ENCODE measurements at places on chromosomes 1 and 21.

- no peak for DNase-seq
Observed at GRCh38 chr21:41135746-41136145, 32.2 kb upstream of the BACE2 start.

DNA sequence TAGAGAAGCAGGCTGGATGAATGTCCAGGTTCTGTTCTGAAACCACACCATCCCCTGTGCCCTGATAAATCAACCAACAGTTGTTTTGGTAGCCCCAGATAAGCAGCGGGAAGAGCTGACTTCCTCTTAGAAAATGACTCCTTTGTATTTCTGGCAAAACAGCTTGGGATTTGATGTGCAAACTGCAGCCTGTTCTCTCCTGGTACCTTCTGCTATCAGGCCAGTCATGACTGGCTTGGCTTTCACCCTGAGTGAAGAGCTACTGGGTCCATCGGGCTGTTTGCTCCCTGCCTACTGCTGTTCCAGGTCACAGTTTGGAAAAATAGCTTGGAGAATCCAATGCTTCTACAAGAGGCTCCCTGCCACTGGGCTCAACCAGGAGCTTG, 116.8 kb downstream of the DTL start:
- no peak for DNase-seq

- DNase-seq, result no peak
Observed at GRCh38 chr1:6257541-6258069, 3.3 kb downstream of the GPR153 start.

- DNase-seq, result peak; percentile 80
Observed at GRCh38 chr1:161440312-161440894, 64.9 kb upstream of the FCGR2A start.

- no peak for DNase-seq
Observed at GRCh38 chr1:174296309-174296708, 137.0 kb downstream of the RABGAP1L start.

GRCh38 chr1:160504651-160505050, 18.4 kb downstream of the SLAMF6 start:
- DNase-seq, result no peak

- DNase-seq, result no peak
Observed at GRCh38 chr1:245041058-245041698, 113.6 kb upstream of the KIF26B start.

DNA sequence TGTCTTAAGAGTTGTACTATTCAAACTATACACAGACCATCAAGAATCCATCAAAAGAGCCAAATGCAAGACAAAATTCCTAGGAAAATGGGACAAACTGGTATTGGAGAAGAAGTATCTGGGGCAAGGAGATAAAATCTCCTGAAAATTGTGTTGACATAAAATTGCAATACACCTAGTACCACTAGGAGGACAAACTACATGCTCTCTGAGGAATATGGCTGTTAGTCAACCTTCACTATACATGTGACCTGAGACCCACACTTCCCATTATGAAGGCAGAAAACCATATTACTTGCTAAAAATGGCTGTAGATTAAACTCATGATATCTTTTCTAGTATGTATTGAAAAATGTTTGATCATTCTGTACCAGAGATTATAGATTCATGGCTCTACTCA, 30.0 kb downstream of the IRF2BP2 start:
- no peak for DNase-seq

GRCh38 chr1:82162486-82163420, 362.0 kb downstream of the ADGRL2 start:
- DNase-seq, result no peak

- no peak for DNase-seq
Observed at GRCh38 chr1:182855911-182856310, 16.8 kb downstream of the DHX9 start.

- DNase-seq, result peak; percentile 71
Observed at GRCh38 chr1:28091043-28091781, 2.8 kb upstream of the EYA3 start.

GRCh38 chr1:51484591-51484990, 34.5 kb downstream of the EPS15 start:
- DNase-seq, result no peak

DNA sequence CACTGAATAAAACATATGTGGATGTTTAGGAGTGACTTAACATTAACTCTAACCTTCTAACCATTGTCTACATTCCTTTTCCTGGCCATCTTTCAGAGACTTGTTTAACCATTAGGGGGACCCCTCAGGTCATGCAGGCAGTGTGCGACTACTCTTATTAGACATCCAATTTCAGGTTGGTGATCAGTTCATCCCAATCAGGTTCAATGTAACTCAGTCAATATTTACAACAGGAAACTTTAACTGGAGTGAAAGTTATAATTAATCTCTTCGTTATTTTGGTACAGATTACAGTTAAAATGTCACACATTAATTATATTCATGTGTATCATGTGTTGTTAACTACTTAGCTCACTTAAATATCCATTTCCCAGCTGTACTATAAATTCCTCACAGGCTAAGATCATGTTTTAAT, 68.8 kb upstream of the RGS1 start:
- peak; percentile 75 for DNase-seq

DNA sequence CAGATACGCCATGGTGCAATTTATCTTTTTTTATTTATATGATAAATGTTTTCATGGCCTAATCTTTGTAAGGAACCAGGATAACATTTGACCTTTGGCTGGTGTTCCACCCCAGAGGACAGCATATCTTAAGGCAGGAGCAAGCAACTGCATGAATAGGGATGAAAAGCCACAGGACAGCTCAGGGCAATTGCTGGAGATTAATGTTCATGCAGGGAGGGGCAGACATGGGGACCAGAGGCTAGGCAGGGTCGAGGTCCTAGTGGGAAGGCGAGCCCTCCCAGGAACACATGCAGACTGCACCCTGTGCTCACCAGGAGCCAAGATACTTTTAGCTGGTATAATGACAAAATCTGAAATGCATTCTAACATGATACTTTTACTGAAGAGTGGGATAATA, 74.4 kb upstream of the HAO2 start:
- DNase-seq, result no peak

- DNase-seq, result no peak
Observed at GRCh38 chr1:90393025-90393424, 324.1 kb downstream of the BARHL2 start.

- no peak for DNase-seq
Observed at GRCh38 chr1:1292851-1293250, 12.6 kb downstream of the SCNN1D start.

DNA sequence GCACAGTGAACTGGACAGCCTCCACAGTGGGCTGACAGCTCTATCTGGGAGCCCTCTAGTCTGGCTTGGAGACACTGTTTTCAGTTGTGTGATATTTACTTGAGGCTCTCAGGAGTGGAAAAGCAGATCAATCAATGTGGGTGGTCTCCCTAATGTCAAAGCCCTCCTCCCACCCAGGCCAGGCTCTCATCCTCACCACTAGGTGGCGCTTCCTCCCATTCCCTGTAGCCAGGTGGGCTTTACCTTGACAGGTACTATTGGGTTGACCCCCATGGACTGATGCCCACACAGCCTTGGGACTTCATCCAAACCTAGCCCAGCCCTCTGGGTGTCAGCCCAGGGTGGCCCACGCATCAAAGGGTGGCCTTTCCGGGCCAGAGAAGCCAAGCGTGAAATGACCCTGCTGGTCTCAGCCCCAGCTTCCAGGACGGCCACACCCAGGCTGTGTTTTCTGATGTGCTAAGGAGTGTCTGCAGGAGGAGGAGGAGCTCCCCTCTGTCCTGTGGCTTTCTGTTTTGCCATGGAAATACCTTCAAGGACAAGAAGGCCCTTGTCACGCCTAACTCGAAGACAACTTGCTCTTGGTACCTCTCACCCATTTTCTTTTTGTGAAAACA, 54.0 kb downstream of the CLIC6 start:
- peak; percentile 22 for DNase-seq

- no peak for DNase-seq
Observed at GRCh38 chr1:119783354-119784185, 14.9 kb upstream of the HMGCS2 start.

GRCh38 chr1:162088281-162088969, 18.9 kb downstream of the NOS1AP start:
- no peak for DNase-seq

DNA sequence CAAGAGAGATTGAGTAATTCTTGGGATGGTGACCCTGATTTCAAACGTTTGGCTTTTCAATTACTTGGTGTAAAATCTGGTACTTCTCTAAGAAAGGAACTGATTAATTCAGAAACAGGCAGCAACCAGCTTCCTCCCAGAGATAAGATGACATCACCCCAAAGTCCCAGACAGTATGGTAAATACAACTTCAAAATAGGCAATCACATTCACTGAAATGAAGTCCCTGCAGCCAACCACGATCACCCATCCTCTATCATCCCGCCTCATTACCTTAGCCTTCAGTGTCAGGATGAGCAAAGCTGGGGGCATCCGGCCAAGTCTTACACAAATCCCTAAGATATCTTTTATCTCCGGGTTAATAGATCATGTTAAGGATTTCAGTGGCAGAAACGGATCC, 26.4 kb upstream of the RUNX1 start:
- DNase-seq, result no peak

DNA sequence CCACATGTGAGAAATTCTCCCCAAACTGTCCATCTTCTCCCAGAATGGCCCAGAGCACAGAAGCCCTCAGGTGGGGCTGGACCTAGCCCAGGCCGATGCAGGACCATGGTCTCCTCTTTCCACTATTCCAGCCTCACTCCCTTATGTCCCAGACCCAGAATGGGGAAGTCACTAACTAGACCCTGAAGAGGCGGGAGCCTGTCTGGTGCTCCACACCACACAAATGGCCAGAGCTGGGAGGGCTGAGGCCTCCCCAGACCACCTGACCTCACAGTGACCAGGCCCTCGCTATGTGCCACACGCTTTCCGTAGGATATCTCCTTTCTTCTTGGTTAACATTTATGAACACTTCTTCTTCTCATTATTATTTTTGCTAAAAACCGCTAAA, 54.9 kb upstream of the EDN2 start:
- no peak for DNase-seq

DNA sequence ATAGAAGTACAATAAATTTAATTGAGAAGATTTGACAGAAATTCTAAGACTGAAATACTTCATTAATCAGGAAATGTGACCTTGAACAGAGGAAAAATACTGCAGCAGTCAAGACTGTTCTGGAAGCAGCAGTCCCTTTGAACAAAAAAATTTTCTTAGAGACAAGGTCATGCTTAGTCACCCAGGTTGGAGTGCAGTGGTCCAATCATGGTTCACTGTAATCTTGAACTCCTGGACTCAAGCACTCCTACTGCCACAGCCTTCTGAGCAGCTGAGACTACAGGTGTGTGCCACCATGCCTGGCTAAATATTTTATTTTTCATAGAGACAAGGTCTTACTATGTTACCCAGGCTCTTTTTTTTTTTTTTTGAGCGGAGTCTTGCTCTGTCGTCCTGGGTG, 1.9 kb upstream of the CCDC30 start:
- no peak for DNase-seq

GRCh38 chr1:52032785-52033131, 852 bp downstream of the KTI12 start:
- DNase-seq, result peak; percentile 20

DNA sequence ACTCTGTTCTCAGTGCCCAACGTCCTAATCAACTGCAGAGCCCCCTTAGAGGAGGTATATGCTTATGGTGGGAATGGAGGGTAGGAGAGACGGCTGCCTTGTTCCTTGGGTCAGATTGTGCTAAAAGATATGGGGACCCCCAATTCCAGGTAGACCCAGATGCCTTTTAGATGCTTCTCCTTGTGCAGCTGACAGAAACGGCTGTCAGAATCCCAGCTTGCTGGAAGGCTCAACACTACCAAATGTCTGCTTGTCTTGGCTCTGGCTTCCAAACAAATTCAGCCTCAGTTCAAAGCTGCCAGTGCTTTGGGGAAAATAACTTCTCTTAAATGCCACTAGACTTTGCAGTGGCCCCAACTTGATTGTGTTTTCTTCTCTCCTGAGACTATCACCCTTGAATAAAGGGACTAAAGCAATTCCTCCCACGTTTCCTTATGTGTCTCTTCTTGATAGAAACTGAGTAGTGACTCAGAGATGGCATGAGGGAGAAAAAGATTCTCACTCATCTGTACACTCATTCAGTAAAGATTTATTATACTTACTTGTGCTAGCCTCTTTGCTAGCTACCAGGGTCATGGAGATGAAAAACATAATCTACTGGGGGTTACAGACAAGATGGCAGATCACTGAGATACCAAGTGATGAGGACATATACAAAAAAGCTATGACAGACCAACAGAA, 3.4 kb upstream of the RNF19B start:
- peak; percentile 14 for DNase-seq

DNA sequence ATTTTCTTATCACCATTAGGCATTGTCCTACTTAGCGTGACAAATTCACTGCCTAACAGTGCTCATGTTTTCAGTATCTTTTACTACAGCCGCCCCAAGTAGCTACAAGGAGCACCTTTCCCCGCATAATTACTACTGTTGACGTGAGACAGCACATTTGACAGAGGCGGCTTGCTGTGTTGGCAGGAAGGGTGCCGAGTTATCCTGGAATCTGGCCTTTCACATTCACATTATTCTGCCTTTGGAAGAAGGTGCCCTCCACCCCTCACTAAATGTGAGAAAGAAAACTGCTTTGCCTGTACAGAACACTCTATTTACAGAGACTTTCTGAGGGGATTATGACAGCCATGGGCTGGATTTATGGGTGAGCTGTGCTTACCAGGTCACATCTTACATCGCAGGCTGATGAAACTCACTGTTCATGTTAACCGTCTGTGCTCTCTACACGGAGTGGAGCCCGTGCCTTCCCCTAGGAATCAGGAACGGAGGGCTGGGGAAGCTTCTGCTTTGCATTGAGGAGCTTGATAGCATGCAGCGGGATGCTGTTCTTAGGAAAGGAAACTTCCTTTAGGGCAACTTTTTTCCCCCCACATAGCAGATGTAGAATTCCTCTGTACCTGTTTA, 148.0 kb upstream of the ZRANB2 start:
- no peak for DNase-seq

- no peak for DNase-seq
Observed at GRCh38 chr1:169894424-169895145, 889 bp upstream of the SCYL3 start.

- DNase-seq, result no peak
Observed at GRCh38 chr1:201393076-201393475, 6.0 kb downstream of the LAD1 start.

- no peak for DNase-seq
Observed at GRCh38 chr1:25672763-25673409, 56.3 kb downstream of the MAN1C1 start.

DNA sequence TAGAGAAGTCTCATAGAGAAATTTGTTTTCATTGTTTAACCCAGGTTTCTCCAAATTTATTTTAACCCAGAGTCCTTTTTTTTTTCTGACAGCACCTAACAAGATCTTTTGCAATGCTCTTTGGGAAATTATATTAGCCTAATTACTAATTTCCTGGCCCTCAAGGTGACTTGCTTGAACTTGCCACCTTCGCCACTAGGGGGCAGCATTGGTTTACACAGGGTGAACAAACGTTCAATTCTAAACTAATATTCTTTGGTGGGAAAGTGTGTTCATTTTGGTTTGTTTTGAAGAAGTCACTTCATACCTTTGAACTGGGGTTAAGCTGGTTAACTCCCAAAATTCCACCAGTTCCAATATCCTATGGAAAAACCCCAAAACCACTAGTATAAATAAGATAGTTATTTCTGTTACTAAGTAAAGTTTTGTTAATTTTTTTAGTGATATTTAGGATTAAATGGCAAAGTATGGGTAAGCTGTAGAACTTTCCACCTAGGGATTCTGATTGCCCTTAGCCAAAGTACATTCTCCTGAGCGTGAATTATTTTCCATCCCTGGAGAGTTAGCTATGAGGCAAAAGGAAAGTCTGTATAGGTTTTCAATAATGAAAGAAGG, 13.0 kb downstream of the CCDC190 start:
- peak; percentile 89 for DNase-seq

Measured in A673 (cell line).